ENCODE measurements at places on chromosomes 7 and 10. TPM values are rescaled to one million over a fixed set of nuclear protein-coding genes. Genes with fewer than 3 reads are reported as not detected.

The MACROH2A2 gene
- 27.2 TPM for total RNA-seq

The CYP26A1 gene
- total RNA-seq, result 2.9 TPM

The ELOVL3 gene
- 0.30 TPM for total RNA-seq

The SDK1 gene
- 0.27 TPM for total RNA-seq

The LRRC17 gene
- not detected for total RNA-seq
